Activated T-helper 1 cell treated with anti-CD3 and anti-CD28 coated beads, Interleukin-12 subunit alpha, Interleukin-12 subunit beta, Interleukin-2, Interleukin-4 antibody, amounts not matched to agents 30 ng/mL and 10 ng/mL and 1 ng/mL, durations not matched to agents 14 hours and 24 hours and 36 hours (primary cell): ENCODE measurements at places on chromosomes 4 and X. TPM values are rescaled to one million over a fixed set of nuclear protein-coding genes. Genes with fewer than 3 reads are reported as not detected.
A peak's percentile ranks its signal among the peaks of the same experiment; 100 is the strongest.

GRCh38 chr4:49044270-49044669, 58.2 kb downstream of the CWH43 start:
- no peak for DNase-seq

The COX7B2 gene
- not detected in 2 replicates for total RNA-seq

DNA sequence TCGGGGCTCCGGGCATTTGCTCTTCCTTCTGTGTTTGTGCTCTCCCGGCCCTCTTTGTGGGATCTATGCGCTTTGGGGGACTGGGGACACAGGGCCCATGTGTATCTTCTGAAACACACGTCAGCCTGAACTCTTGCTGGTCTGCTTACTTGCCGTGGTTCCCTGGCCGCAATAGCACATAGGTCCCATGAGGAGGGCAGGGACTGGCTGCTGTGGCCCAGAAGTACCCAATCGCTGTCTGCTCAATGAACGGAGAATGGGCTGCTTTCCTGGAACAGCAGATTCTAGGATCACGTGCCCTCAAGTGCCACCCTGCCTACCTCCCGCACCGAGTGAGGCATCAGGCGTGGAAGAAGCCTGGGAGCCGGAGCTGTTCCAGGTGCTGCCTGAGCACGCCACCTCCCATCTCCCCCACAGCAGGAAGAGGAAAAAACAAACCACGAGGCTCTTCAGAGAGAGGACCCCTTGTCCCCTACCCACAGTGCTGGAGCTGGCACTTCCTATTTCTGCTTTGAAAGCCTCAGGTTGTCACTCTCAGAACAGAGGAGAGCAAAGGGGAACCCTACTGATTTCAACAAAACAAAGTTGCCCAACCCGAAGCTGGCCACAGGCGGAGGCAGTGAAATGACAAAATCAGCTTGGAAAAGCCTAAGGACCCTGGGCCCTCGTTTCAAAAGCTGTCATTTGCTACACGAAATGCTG, 3.8 kb downstream of the G6PD start:
- no peak for DNase-seq

The HTN3 gene
- total RNA-seq: not detected in 2 replicates

The OTC gene
- not detected in 2 replicates for total RNA-seq

DNA sequence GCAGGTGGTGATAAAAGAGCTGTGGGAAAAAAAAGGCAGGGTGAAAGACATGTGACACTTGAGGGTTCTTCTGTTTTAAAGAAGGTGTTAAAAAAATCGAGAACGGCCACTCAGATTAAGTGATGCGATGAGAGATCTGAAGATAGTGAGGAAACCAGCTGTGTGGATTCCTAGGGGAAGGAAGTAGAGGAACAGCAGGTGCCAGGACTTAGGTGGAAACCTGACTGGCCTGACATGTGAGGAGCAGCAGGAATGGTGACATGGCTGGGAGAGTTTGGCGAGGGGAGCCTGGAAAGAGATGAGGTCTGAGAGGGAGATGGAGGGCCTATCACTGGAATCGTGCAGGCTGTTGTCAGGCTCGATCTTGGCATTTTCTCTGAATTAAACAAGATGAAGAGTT, 55.5 kb downstream of the BMPR1B start:
- no peak for DNase-seq

DNA sequence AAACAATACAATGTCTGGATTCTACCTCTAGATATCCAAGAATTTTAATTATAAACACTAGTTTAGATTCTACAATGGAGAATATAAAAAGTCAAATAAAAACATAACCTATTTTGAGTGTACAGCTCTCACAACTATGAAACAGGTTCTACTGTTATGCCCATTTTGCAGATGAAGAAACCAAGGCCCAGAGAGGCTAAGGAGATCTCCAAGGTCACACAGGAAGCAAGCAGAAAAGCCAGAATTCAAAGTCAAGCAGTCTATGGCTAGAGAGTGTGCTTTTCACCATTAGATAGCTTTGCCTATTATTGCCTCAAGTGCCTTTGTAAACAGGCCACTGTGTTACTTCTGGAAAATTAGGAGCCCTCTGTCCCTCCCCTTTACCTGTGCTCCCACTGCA, 7.3 kb downstream of the TAPT1 start:
- no peak for DNase-seq

The FRAS1 gene
- total RNA-seq: not detected in 2 replicates

DNA sequence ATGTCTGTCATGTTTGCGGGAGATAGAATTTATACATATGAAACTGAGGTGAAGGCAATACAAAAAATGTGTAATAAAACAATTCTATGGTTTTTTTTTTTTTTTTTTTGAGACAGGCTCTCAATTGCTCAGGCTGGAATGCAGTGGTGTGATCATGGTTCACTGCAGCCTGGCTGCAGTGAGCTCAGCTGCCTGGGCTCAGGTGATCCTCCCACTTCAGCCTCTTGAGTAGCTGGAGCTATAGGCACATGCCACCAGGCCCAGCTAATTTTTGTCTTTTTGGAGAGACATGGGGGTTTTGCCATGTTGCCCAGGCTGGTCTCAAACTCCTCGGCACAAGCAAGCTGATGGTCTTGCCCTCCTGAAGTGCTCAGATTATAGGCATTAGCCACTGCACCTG, 10.1 kb downstream of the RADX start:
- no peak for DNase-seq

DNA sequence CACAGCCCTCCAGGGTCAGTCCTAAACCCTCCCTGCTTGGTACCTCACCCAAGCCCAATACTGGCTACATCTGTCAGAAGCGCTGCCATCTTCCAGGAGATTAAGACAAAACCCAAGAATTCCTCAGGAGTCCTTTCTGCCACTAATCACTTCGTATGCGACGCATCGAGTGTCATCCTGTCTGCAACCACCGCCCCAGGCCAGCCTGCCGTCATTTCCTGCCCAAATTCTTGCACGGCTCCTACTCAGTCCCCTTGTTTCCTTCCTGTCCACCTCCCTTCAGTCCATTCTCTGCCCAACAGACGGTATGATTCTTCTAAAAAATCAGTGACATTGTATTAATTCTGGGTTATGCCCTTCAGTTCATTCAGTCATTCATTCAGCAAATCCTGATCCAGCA, 113.6 kb downstream of the NFKB1 start:
- peak; percentile 26 for DNase-seq

The F11 gene
- not detected in 2 replicates for total RNA-seq

DNA sequence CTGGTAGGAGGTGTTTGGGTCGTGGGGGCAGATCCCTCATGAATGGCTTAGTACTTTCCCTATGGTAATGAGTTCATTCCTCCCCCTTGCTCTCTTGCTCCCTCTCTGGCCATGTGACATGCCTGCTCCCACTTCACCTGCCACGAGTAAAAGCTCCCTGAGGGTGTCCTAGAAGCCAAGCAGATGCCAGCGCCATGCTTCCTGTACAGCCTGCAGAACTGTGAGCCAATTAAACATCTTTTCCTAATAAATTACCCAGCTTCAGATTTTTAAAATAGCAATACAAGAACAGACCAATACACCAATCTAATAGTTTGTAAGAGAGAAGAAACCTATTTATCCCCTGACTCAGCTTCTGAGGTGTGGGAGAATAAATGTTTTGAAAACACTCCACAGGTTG, 60.5 kb downstream of the FGFBP1 start:
- DNase-seq: no peak

DNA sequence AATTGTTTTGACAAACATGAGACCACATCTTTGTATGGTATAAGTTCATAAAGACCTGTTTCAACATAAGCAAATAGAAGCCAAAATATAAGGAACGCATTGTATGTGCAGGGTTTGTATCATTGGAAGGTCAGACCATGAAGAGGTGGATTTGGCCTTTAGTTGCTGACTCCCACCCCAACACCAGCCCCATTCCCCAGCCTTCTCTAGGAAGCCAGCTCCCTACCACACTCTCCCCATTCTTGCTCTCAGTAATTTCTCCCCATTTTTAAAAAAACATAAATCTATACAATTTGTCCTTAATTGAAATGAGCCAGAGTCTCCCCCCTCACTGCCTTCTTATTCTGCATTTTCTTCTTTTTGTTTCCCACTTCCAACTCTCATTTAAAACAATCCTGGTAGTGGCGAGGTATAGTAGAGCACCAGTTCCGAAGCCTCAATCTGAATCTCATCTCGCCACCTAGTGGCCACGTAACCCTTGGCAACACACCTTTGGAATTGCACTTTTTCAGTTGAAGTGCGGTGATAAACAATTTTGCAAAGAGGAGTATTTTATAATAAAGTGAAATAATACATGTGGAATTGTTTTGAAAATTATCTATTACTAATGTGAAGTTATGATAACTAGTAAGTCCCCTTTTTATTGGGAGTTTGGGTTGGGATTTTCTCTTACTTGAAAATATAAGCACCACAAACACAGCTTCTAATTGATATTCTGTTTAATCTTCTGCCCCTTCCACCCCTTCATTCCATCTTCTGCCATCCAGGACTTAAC, 126.6 kb downstream of the ASB9 start:
- DNase-seq: peak; percentile 11

DNA sequence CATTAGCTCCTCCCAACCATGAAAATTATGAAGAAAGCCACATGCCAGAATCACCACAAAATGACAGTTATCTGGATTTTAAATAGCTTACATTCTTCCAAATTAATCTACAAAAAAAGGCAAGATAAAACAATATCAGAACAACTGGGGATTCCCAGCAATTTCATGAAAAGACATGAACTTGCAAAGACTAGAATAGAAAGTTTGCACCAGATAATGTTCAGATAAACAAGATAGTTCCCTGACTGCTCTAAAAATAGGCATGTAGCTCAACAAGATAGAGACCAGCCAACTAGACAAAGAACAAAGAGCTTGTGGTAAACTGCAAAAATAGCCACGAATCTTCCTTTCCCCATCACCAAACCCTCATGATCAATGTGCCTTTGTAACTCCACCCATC, 30.3 kb upstream of the DDX53 start:
- no peak for DNase-seq

DNA sequence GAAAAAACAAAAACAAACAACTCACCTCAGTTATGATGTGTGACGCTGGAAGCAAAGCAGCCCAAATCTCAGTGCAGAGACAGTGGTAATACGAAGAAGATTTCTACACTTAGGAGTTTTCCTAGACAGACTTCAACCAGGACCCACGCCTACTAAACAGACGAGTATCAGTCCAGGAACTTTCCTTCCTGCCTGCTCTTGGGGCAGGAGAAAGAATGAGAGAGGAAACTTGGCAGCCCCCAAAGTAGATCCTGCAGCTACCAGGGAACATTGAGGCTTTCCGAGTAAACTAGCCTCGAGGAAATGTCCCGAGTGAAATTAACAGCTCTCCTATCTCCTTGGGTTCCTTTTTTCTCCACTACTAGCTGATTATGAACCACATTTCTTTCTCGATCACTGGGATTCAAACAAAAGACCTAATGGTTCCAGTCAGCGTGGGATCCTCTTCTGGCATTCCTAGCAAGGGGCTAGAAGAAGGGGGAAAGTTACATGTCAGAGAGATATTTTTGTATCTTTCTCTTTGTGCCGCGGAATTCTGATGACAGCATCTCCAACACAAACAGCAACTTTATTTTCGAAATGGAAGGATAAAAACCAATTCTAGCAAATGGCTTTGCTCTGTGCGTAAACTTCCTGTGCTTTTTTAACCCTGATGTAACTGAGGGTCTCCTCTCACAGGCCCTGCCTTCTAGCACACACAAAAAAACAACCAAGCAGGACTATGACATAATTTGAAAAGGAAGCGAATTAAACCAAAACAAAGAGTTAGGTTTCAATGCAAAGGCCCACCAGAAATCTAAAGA, 53.2 kb downstream of the PPM1K start:
- no peak for DNase-seq

The ADGRL3 gene
- total RNA-seq: not detected in 2 replicates

DNA sequence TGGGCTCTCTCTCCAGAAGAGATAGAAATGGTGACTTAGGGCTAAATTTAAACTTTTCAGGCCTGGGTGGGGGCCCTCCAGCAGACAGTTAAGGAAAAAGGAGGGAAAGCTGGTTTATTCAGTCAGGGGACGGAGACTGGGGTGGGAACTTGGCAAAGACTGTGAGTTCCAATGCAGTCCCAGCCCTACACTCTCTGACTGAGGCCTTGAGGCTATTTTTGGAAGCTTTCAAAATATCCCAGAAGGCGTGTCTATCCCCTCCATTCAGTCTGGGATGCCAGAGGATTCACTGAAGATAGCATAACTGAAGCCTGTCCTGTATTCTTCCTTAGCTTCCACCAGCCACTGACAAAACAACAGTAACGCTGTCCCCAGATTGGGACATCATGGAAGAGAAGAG, 32.1 kb upstream of the MSN start:
- DNase-seq: no peak

The FAM53A gene
- 2.5 and 5.5 TPM in 2 replicates for total RNA-seq

DNA sequence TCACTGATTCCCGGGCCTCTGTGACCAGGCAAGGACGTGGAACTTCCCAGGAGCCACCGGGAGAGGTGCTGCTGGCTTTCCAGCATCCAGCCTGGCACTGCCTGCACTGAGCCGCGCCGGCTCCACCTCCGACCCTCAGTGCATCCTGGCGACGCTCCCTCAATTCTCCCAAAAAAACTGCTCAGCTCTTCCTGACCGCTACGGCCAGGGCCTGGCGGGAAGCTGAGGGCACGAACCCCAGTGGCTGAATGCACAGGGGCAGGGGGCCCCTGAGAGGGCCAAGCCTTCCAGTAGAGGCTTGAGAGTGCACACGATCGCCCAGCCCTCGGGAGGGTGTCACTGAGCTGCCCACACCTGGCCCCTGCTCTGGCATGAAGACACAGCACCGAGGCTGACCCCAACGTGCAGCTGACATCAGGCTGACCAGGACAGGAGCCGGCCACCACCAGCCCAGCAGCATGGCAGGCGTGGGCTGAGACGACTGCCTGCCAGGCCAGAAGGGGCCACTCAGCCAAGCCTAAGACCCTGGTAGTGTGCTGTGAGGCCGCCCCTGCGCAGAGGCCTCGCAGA, 6.9 kb downstream of the CTBP1 start:
- DNase-seq: no peak

DNA sequence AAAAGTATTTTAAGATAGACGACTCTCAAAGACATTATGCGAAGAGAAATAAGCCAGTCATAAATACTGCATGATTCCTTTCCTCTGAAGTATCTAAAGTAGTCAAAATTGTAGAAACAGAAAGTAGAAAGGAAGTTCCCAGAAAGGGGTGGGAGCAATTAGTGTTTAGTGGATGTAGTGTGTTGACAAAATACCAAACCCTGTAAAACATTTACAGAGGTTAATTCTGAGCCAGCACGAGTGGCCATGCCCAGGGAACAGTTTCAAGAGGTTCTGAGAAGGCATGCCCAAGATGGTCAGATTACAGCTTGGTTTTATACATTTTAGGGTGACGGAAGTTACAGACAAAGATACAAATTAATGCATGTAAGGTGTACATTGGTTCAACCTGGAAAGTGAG, 34.4 kb upstream of the SLC25A4 start:
- no peak for DNase-seq

DNA sequence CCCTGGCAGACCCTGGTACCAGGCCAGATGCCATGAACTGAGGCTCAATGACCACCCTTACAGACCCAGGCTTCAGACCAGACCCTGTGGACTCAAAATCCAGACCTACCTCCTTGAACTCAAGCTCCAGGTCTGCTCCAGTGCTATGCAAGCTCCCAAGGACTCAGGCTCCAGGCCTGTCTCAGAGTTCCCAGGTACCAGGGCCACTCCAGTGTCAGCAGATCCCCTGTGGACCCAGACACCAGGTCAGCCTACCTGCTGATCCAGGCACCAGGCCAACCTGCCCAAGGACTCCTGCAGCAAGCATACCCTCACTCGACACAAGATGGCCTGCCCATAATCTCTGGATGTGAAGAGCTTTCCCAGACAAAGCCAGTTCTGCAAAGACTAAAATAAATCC, 44.7 kb upstream of the MAGED4 start:
- no peak for DNase-seq
